Fibroblast of the aortic adventitia (primary cell): ENCODE measurements at places on chromosomes 3 and 15.

DNA sequence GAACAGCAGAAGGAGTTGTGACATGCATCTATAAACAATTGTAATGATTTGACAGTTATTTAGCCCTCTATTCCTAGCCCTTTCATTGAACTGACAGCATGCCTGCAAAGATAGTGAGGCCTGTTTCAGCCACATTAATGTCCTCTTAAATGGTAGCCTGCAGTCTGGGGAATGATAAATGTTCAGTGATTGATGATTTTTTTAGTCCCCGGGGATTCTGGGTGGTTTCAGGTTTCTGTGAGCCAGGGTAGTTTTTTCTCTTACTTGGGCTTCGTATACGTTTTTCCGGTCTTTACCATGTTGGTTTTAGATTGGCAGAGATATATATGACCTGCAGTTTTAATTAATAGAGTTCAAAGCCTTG, 172.0 kb downstream of the TCF12 start:
- DNase-seq = peak; percentile 17

DNA sequence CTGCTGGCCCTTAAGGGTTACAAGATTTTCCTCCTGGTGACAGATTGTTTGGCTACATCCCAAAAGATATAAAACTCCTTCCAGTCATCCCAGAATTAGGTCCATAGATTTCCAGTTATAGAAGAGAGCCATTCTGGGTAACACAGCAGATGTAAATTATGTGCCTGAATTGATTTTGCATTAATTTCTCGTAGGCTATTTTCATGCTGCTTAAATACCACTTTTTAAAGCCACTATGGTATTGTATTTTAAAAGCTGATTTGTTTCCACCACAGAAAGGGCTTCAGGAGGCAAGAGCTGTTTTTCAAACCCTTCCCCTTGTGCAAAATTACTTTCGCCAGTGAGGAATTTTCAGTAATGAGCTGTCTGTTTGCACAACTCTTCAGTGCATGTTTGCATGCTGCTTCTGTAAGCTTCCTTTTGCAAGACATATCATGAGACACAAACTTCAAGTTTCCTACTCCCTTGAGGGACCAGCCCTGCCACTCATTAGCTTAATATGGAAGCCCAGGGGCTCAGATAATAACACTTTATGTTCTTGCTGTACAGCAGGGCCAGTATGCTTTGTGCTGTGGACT, 105.4 kb upstream of the TNIK start:
- peak; percentile 39 for DNase-seq

DNA sequence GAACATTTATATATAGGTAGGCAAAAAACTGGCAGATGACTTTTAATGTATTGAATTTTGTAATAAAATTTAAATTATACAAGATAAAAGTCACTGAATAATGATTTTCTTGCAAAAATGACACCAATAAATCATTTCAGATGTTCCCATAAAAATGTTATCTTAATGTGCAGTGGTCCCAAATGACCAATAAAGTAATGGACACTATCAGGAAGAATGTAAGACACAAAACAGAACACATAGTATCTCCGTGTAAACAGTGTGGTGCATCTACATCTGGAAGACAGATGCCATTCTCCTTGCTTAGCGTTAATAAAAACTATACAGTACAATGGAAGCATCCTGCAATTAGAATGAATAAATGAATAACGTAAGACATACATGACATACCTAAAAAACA, 41.5 kb downstream of the FGF7 start:
- DNase-seq = no peak

- DNase-seq = no peak
Observed at GRCh38 chr3:189632242-189632641, 1.1 kb downstream of the TP63 start.

DNA sequence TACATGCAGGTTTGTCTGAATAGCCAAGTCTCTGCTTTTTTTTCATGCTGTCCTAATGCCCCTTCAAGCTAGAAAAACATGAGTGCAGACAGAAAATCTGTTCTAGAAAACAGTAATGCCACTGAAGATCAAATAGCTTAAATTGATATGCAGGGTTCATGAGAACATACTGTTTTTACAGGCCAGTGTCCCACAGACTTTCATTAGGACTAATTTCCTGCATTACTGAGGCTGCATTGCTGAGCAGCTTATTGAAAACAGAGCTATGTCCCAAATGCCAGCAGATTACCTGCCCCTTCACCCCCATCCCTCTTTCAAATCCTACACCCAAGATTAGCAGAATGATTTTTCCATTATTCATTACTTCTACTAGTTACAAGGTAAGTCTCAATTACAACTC, 665 bp downstream of the TM4SF18 start:
- no peak for DNase-seq
